ENCODE measurements at places on chromosomes 13 and 19.
A peak's percentile ranks its signal among the peaks of the same experiment; 100 is the strongest.

GRCh38 chr13:26442541-26442940, 114.9 kb upstream of the WASF3 start:
- DNase-seq, result no peak

DNA sequence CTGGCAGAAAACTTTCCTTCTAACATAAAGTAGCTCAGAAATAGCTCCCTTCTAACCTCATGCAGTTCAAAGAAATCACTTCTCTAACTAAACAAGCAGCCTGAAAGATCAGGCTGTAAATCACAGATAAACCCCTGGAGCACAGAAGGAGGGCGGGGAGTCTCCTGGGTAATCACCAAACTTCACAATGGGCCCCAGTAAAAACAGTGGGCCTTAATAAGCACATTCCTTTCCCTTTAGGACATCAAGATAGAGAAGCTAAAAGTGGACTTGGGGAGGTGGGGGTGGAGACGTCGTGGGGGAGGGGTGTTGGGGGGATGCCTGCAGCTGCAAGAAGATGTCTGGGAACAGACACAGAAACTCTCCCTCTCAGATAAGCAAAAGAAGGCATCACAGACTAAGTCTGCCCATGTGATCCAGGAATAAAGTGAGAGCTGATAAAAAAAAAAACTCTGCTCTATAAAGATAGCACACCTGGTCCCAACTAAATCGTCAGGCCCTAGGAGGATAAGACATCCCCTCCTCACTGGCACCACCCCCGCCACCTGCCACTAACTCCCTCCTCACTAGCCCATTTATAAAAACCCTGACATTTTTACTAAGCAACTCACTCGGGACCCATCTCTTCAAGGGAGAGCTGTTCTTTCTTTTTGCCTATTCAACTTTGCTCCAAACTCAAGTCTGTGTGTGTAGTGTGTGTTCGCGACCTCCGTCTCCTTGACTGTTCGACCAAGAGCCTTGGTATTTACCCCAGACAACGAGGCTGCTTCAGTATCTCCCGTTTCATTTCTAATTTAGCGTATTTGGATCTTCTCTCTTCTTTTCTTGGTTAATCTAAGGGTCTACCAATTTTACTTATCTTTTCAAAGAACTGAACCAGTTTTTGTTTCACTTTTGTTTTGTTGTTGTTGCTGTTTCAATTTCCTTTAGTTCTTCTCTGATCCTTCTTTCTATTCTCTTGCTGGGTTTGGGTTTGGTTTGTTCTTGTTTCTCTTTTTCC, 31.7 kb downstream of the DNAJC15 start:
- DNase-seq, result no peak

- no peak for DNase-seq
These were observed 146.0 kb downstream of the NDFIP2 start for GRCh38 chr13:79626924-79627323.

- no peak for DNase-seq
These were observed 67.2 kb upstream of the GPR183 start for GRCh38 chr13:99374169-99374991.

GRCh38 chr19:50722201-50723013, 757 bp upstream of the CLEC11A start:
- DNase-seq, result no peak

- no peak for DNase-seq
These were observed 10.4 kb downstream of the EPS8L1 start for GRCh38 chr19:55085923-55086715.

GRCh38 chr13:50726164-50726563, 117.3 kb downstream of the DLEU7 start:
- DNase-seq, result no peak

- DNase-seq, result no peak
These were observed 82.3 kb downstream of the RNASEH2B start for GRCh38 chr13:50991579-50992521.

- DNase-seq, result no peak
These were observed 81.4 kb downstream of the ALOX5AP start for GRCh38 chr13:30816736-30817135.

DNA sequence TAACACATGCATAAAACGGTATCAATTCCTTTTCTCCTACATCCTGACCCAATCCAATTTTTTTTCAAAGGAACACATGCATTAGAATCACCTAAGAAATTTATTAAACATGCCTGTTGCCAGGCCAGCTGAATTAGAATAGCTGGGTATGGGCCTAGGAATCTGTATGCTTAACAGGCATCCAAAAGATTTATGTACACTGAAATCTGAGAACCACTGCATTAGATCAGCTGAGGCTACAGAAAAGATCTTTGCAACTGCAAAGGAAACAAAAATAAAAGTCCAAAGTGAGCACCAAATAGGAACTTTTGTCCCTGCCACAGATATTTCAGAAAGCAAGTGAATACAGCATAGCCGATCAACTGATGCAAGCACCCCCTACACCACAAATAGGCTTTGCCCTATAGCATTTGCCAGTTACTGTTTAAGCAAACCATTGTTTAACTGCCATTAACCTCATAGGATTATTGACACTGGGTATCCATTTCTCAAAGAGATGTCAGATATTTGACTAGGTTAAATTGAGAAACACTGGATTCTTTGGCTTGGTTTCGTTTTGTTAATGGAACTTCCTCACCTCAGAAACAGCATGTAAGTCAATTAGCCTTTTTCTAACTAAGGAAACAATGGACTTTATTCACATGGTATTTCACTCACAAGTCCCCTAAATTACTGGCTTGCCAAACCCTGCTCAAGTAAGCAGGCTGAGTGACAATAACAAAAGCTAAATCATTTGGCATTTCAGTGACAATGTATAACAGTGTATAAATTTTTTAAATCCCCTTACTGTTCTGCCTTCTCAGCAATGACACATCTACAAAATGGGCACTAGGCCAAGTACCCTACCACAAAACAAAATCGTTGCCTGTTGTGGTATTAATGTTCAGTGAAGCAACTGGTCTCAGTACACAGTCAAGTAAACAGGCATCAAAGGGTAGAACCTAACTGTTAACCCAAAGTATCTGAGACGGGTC, 67.8 kb downstream of the SUCLA2 start:
- no peak for DNase-seq

DNA sequence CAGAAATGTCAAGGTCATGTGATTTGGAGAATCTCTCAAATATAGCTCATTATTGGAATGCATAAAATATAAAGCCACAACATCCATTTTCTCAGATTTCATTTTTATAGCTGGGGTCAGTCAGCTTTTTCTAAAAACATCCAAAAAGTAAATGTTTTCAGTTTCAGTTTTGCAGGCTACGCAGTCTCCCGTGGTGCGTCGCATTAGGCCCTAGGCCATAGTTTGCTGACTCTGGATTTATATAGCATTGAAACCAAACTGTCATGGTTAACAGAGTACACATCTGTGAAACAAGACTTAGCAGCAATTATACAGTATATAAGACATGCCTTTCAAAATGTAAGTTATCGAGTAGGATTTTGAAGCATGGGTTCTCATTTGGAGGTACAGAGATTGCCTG, 140.0 kb downstream of the IRS2 start:
- no peak for DNase-seq

- DNase-seq, result peak; percentile 4
These were observed 931 bp downstream of the USP12 start for GRCh38 chr13:27170516-27171243.

GRCh38 chr13:23427881-23428528, 5.5 kb downstream of the SACS start:
- no peak for DNase-seq

DNA sequence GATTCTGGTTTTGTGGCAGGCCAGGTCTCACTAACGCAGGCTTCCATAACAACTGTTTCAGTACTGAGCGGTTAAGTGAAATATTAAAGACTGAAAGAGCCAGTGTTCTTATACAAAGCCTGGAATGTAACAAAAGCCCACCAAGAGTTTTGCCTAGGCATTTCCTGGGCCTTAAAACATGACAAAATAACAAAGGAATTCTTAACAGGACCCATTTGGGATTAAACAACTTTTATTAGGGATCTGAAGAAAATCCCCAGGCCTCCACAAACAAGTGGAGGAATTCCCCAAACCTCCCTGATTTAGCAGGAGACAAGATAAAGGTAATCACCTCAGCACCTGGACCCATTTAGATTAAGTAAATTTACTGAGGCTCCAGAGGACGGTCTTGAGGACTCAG, 799.7 kb upstream of the SPRY2 start:
- no peak for DNase-seq

DNA sequence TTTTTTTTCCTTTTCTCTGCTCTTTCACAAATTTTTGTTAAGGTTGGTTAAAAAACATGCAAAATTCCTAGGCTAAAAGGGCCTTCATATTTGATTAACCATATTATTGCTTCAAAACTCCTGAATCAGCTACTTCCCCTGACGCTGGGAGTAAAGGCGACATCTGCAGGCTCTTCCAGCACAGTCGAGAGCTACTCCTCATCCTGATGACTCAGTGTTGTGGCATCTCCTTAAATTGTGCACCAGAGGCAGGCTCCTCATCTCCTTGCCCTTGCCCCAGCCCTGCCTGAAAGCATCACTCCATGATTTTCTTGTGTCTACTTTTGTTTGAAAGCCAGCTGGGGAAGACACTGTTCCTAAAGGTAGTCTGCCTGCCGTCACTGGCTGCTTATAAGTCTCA, 24.5 kb upstream of the SOX1 start:
- no peak for DNase-seq

Data from stimulated activated CD8-positive, alpha-beta memory T cell treated with anti-CD3 and anti-CD28 coated beads, Interleukin-7, amount 100 ng/mL, for 1 hour (primary cell).